ENCODE measurements at places on chromosomes 1 and 21. TPM values are rescaled to one million over a fixed set of nuclear protein-coding genes. Genes with fewer than 3 reads are reported as not detected.

DNA sequence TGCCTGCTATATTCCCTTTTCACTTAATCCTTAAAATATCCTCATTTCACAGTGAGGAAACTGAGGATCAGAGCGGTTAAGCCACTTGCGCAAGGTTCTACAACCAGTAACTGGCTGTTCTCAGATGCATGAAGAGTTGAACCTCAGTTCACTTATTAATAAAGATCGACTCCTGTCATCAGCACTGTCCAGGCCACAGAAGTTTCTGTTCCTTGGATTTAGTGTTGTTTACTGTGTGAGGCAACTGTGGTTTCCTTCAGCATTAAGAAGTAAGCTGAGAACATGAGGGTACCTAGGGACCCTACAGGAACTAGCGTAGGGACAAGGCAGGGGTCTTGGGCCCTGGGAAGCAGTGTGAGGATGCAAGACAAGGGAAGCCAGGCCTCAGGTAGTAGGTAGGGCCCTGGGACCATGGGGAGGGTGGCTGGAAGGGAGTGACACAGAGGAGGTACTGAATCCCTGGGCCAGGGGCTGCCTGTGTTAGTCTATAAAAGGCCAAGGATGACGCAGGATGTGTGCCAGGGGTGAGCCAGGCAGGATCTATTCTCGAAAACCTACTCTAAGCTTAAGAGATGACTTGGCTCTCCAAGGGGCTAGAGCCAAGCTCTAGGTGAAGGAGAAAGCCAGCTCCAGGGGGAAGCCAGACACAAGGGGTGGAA, 181.2 kb upstream of the CSF3R start:
- H3K4me3 ChIP-seq: no peak overlapping the region
- H3K4me1 ChIP-seq: peaks cover 3% of the 10 kb centered on the region
- H3K27me3 ChIP-seq: peaks cover 24% of the 10 kb centered on the region
- H3K36me3 ChIP-seq: no peaks in the 10 kb centered on the region
- H3K27ac ChIP-seq: no peak overlapping the region

- H3K4me1 ChIP-seq: no peaks in the 10 kb centered on the region
- DNase-seq: no peak
- no peaks in the 10 kb centered on the region for H3K27me3 ChIP-seq
- no peak overlapping the region for H3K27ac ChIP-seq
- no peak overlapping the region for H3K4me3 ChIP-seq
Measured at GRCh38 chr21:45923146-45923545, 58.4 kb upstream of the COL6A1 start.

DNA sequence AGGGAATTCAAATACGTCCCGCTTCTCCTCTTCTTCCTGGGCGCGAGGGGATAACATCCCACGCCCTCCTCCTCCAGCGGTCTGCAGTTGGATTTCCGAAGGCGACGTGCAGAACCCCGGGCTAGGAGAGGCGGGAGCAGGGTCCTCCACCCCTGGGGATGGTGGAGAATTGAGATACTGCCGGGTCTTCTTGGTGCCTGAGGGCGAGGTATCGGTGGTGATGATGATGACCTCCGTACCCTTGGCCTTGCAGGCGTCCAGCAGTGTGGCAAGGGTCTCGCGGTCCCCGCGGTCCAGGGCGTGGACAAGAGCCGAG, 3.2 kb upstream of the LIX1L start:
- peaks cover 65% of the 10 kb centered on the region for H3K4me1 ChIP-seq
- peak overlapping the region; percentile 78 for H3K27ac ChIP-seq
- H3K27me3 ChIP-seq: no peaks in the 10 kb centered on the region
- H3K36me3 ChIP-seq: no peaks in the 10 kb centered on the region

- no peaks in the 10 kb centered on the region for H3K27me3 ChIP-seq
- H3K27ac ChIP-seq: no peak overlapping the region
- H3K36me3 ChIP-seq: no peaks in the 10 kb centered on the region
- no peak overlapping the region for H3K4me3 ChIP-seq
- H3K4me1 ChIP-seq: no peaks in the 10 kb centered on the region
Measured at GRCh38 chr21:18741954-18742353, 338.4 kb upstream of the TMPRSS15 start.

DNA sequence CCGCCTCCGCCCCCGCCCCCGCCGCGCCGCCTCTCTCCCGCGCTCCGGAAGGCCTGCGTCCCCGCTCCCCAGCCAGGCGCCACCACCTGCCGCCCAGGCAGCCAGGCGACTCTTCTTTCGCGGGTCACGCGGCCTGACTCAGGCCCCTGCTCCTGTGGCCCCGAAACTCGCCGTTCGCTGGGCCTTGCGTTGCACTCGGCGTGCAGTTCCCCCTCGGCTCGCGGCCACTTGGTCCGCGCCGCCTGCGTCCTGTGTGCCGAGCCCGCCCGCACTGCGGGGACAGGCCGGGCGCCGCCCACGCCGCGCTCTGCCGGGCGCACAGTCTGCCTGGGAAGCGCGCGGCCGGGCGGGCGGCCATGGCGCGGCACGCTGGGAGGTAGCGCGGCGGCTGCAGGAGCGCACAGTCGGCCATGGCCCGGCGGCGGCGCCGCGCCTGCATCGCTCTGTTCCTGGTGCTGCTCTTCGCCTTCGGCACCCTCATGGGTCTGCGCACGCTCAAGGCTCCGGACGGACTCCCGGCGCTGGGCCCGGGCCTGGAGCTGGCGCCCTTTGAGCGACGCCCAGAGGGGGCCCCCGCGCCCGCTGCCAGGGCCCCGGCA, at the start of gene MANEAL:
MANEAL (plus strand) TSS at position 75 of the 599 bp plus-strand sequence; CDS start at position 411, 336 bp downstream.
- peaks cover 22% of the 10 kb centered on the region for H3K4me1 ChIP-seq
- H3K27ac ChIP-seq: no peak within 1 kb of the TSS
- no peaks in the 10 kb centered on the region for H3K36me3 ChIP-seq
- peak within 1 kb of the TSS; percentile 55 for H3K4me3 ChIP-seq

- H3K27me3 ChIP-seq: peaks cover 2% of the 10 kb centered on the region
- no peak for DNase-seq
- H3K4me3 ChIP-seq: no peak overlapping the region
- no peaks in the 10 kb centered on the region for H3K4me1 ChIP-seq
- H3K27ac ChIP-seq: no peak overlapping the region
Measured at GRCh38 chr1:8040586-8040985, 14.5 kb upstream of the ERRFI1 start.

DNA sequence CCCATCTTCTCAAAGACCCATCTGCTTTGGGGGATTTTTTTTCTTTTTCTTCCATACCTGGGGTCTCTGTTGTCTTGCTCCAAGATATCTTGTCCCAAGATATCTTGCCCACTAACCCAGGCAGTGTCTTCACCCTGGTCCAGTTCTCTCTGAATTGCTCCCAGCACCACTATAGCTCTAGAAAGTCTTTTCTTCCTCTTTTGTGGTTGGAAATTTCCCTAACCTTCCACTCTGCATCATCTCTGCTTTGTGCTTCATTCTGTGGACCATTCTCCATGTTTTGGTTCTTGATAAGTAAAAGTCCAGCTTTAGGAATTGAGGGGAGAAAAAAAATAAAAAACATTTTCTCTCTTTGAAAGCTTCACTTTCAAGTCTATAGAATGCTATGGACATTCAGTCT, 20.9 kb downstream of the STYXL2 start:
- no peak overlapping the region for H3K4me3 ChIP-seq
- no peak for DNase-seq
- peaks cover 6% of the 10 kb centered on the region for H3K27me3 ChIP-seq
- H3K36me3 ChIP-seq: peaks cover 3% of the 10 kb centered on the region
- H3K4me1 ChIP-seq: peaks cover 13% of the 10 kb centered on the region

GRCh38 chr21:33940164-33940880, 24.7 kb upstream of the ATP5PO start:
- peaks cover 60% of the 10 kb centered on the region for H3K4me1 ChIP-seq
- H3K27me3 ChIP-seq: no peaks in the 10 kb centered on the region

GRCh38 chr1:15400627-15401026, 9.1 kb upstream of the EFHD2 start:
- H3K36me3 ChIP-seq: no peaks in the 10 kb centered on the region
- H3K27me3 ChIP-seq: no peaks in the 10 kb centered on the region
- H3K4me3 ChIP-seq: no peak overlapping the region
- DNase-seq: no peak
- H3K27ac ChIP-seq: no peak overlapping the region

- no peaks in the 10 kb centered on the region for H3K4me1 ChIP-seq
- DNase-seq: no peak
- no peak overlapping the region for H3K27ac ChIP-seq
- H3K36me3 ChIP-seq: no peaks in the 10 kb centered on the region
Measured at GRCh38 chr1:115193046-115193828, 103.9 kb upstream of the TSPAN2 start.

DNA sequence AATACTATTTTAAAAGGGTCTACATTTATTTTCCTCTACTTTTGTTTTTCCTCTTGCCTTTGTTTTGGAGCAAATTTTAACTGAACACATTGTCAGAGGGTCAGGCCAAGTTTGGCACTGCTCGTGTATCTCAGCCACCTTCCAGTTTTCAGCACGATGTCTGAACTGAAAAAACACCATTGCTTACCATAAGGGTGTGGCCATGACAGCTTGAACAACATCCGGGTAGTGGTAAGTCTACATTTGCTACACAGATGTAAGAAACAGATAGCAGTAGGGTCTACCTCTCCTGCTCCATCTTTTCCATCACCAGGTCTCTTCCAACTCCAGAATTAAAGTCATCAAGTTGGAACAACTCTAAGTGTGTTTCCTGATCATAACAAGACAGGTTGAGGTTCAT, 4.2 kb downstream of the HIVEP3 start:
- DNase-seq: peak; percentile 62
- H3K27ac ChIP-seq: peak overlapping the region; percentile 98
- peaks cover 68% of the 10 kb centered on the region for H3K4me1 ChIP-seq

DNA sequence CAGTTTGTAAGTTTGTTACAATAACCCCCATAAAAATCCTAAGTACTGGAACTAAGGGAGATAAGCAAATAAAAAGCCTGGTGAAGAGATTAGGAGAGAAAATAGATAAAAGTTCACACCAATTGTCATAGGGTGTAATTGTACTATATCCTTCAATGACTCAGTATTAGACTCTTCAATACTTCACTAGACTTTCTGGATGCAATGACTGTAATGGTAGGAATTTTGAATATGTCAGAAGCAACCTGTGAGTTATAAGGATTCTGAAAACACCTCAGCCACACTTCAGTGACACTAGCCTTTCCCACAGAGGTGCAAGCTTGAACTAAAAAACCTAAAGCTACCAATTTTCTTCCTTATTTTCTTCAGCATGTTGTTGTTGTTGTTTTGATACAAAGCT, 147.9 kb downstream of the PTGER3 start:
- no peak for DNase-seq
- H3K27ac ChIP-seq: no peak overlapping the region
- no peaks in the 10 kb centered on the region for H3K36me3 ChIP-seq
- H3K4me1 ChIP-seq: no peaks in the 10 kb centered on the region

GRCh38 chr1:75522389-75522788, 88.5 kb downstream of the SLC44A5 start:
- no peaks in the 10 kb centered on the region for H3K27me3 ChIP-seq
- DNase-seq: no peak
- H3K36me3 ChIP-seq: no peaks in the 10 kb centered on the region

DNA sequence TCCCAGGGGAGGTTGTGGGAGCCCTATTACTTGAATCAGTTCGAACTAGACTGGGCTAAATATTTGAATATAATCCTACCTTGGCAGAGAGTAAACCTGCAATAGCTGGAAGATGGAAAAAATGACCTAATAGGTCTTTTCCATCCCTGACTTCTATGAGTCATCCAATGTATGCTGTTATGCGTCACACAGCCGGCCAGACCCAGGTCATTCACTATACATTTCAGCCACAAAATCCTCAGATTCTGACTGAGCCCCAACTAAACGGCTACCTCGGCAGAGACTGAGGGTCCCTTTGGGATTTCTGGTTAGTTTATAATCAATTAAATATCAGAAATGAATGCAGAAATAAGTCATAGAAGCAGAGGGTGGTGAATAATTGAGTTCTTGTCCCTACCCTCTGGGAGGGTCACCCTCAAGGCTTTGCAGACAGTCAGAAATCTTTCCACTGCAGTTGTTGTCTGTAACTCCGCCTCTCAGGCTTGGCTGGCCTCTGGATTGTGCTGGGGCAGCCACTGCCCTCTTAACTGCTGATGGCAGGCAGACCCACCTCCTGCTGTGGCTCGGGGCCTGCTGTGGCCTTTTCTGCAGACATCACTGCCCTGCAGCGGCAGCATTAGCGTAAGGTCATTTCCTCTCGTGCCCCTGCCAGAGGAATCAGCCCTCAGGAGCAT, 240.5 kb downstream of the TGFB2 start:
- no peaks in the 10 kb centered on the region for H3K4me1 ChIP-seq
- no peak for DNase-seq

DNA sequence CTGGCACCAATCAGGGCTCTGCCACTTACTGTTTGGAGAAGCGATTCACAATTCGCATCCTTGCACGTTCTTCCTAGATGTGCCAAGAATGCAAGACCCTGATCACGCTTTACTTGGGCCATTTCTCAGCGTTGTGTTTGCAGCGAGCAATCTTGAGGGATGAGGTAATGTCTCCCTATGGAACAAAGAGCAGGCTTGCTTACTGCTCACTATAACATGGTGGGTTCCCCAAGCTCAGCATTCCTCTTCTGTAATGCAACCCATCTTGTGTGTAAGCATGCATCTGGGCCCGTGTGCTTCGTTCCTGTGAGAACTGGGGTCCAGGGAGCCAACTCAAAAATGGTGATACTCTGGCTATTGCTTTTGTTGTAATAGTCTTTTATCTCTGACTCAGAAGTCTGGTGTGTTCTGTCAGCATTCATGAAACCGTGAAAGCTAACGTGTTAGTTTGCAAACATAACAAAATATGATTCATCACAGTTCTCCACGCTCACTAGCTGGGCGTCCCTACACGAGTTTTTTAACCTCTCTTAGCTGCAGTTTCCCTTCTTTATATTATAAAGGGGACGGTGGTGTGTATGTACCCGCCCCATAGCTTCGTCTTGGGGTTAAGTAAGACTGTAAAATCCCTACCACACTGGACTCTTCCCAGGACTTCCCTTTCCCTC, 33.3 kb downstream of the DNTTIP2 start:
- no peaks in the 10 kb centered on the region for H3K36me3 ChIP-seq
- H3K4me3 ChIP-seq: peak overlapping the region; percentile 88
- peaks cover 2% of the 10 kb centered on the region for H3K27me3 ChIP-seq
- no peak for DNase-seq

DNA sequence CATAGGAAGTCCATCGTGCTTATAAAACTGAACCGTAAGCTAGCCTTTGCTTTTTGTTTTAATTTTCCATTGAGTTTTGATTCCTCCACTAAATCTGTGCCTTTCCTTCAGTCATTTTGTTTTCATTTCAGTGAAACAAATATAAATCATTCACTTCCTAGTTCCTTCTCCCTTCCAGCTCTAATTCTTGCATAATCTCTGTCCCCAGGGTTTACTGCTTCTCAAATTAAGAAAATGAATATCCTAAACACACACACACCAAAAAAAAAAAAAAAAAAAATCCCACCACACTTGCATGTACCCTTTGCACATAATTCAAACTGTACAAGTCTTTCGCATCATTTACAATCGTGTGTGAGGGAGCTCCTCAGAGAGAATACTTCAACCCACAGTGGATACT, 6.8 kb downstream of the KCNH1 start:
- no peaks in the 10 kb centered on the region for H3K4me1 ChIP-seq
- H3K27me3 ChIP-seq: peaks cover 54% of the 10 kb centered on the region

GRCh38 chr1:202234331-202235002, 40.9 kb downstream of the LGR6 start:
- H3K4me1 ChIP-seq: peaks cover 8% of the 10 kb centered on the region
- H3K36me3 ChIP-seq: no peaks in the 10 kb centered on the region
- DNase-seq: no peak
- no peak overlapping the region for H3K4me3 ChIP-seq
- no peak overlapping the region for H3K27ac ChIP-seq
- H3K27me3 ChIP-seq: peaks cover 12% of the 10 kb centered on the region

The HORMAD1 gene
- total RNA-seq: not detected

The S100A16 gene
- total RNA-seq: not detected

The HECTD3 gene
- total RNA-seq: 31.5 TPM

The UMODL1 gene
- 0.05 TPM for total RNA-seq

The MX2 gene
- 158 TPM for total RNA-seq

The TNN gene
- total RNA-seq: not detected

The CALML6 gene
- total RNA-seq: not detected

The F3 gene
- 0.23 TPM for total RNA-seq

The PBXIP1 gene
- total RNA-seq: 61.5 TPM
